ENCODE measurements at places on chromosomes 7 and 10. TPM values are rescaled to one million over a fixed set of nuclear protein-coding genes. Genes with fewer than 3 reads are reported as not detected.

DNA sequence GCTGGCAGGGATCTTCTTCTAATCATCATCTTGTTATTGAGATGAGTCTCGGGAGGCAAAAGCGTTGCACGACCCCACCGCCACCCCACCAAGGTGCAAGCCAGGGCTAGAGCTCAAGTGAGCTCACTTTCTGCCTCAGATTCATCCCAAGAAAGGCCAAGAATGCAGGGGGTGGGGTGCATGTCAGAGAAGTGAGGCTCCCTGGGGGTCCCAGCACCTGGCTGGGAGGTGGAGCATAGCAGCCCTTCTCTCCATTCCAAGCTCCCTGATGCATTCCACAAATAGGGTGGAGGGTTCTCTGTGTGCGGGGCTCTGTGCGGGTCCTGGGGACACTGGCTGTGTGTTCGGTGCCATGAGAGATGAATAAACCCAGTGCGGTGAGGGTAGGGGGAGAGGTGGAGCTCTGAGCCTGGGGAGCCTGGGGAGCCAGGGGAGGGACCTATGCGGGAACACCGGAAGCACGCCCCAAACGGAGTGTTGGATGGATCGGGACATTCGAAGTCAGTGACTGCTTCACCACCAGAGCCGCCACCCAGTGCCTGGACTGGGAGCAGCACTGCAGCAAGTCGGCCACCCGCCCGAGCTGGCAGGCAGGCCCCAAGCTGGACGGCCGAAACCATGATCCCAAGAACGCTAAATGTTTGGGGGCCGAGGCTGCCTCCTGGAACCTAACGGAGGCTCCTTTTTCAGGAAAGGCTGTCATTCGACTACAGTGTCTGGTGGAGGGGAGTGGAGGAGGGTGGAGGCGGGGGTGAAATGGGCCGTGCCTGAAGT is 17.9 kb upstream of the HMX3 start:
- no peak for DNase-seq

HHEX gene
- 47.4 TPM for total RNA-seq

GRCh38 chr7:121020249-121020988 is 31.9 kb downstream of the CPED1 start:
- DNase-seq: no peak

DNA sequence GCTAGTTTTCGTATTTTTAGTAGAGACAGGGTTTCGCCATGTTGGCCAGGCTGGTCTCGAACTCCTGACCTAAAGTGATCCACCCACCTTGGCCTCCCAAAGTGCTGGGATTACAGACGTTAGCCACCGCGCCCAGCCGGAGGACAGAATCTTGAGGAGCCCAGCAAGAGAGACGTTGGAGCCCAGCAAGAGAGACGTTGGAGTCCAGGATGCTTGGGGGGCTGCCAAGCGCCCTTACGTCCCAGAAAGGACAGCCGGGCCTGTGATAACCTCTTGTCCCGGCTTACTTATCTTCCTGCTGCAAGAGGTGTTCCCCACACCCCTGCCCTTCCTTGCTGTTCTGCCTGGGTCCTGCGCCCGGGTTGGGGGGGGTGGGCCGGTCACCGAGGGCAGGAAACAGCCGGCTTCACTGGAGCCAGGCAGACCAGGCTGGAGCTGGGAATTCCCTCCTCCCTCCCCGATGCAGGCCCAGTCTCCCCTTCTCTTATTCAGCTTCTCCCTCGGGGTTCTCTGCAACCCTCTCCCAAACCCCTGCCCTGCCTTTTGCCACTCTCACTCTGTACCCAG is 1.9 kb upstream of the EPHB4 start:
- peak; percentile 86 for DNase-seq

TRIM74 gene
- 0.78 TPM for total RNA-seq

DNA sequence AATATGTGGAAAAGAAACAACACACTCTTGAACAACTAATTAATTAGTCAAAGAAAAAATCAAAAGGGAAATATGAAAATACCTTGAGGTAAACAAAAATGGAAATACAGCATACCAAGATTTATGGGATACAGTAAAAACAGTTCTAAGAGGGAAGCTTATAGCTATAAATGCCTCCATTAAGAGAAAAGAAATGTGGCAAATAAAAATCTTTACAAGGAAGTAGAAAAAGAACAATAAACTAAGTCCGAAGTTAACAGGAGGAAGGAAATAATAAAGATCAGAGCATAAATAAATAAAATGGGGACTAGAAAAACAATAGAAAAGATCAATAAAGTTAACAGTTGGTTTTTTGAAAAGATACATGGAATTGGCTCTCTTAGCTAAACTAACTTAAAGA is 267.8 kb upstream of the NRP1 start:
- DNase-seq: no peak
